HS-5 (cell line): ENCODE measurements at places on chromosomes 2 and 18.

GRCh38 chr2:54371460-54372065 lies 84.6 kb upstream of the SPTBN1 start:
- DNase-seq, result no peak

GRCh38 chr2:171551836-171552235 lies 29.6 kb downstream of the CYBRD1 start:
- DNase-seq, result no peak

DNA sequence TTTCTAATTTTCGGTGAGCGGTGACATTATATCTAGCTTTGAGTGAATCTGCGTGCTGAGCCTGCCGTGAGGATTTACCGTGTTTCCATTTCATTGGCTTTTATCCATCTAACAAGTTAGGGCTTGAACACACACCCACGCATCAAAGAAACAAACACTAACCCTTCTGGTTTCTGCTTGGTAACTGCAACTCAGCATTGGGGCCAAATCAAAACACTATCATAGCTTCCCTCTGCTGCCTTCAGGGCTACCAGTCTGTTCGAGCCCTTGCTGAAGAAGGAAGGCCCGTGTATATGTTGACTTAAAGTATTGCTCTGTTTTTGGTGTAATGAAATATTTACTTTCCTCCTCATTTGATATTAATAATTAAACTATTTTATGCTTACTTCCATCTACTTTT lies 227.2 kb downstream of the PHLPP1 start:
- DNase-seq, result no peak

- no peak for DNase-seq
These were observed 698.1 kb upstream of the NXPH2 start for GRCh38 chr2:139478165-139478914.

- DNase-seq, result no peak
These were observed 43.9 kb downstream of the ACVR2A start for GRCh38 chr2:147888680-147889079.

- DNase-seq, result no peak
These were observed 572.3 kb downstream of the IRS1 start for GRCh38 chr2:226227341-226227740.

DNA sequence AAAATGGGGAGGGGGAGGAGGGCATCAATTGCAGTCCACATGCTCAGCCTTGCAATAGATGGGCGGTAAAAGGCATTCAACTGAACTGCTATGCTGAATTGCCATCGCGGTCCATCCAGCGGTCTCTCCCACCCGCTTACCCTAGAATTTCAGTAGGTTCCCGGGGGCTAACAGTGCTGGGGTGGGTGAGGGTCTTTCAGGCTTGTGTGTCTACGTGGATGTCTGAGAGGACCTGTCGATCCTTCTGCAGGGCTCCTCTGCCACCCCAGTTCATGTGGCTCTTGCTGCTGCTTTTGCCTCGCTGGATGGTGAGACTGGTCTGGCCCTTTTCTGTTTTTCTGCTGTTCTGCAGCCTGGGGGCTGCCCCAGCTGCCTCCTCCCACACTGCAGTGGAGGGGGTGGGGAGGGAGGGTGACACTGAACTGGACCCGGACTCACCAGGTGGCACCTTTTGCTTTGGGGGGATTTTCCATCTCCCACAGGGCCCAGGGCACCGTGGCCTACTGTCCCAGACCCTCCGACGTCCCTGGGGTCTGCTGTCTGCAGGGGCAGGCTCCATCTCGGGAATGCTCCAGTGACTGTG lies 14.1 kb downstream of the ACKR3 start:
- DNase-seq, result no peak

DNA sequence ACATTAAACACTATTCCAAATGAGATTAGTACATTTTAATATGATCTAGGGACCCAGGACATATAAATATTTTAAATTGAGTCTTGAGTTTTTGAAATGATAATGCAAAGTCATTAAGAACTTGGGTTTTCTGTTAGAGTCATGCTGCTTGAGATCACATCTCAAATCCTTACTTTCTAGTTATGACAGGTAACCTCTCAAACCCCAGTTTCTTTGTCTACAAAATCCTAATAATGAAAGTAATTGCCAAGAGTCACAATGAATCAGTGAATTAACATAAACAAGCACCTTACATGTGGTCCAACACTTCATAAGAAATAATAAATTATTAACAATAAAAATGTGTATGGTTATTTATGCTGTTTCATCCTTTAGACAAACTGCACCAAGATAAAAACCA lies 607.6 kb downstream of the LRP1B start:
- no peak for DNase-seq

GRCh38 chr2:45867349-45867748 lies 215.9 kb downstream of the PRKCE start:
- DNase-seq, result no peak

DNA sequence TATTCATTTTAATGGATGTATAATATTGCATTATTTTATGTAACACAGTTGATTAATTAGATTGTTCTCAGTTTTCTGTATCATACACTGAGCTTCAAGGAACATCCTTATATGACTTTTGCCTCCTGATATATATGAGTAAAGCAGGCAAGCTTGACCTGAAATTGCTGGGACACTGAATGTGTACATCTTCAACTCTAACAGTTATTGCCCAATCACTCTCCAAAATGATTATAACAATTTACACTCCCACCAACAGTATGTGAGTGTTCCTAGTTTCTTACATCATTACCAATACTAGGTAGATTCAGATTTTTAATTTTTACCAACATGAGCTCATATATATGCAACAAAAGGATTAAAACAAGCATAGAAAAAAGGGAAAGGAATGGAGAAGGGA lies 379.4 kb downstream of the SETBP1 start:
- no peak for DNase-seq
